ENCODE measurements at places on chromosomes 3 and 15.

- DNase-seq, result no peak
Measured at GRCh38 chr3:46717447-46718231, at the start of gene PRSS50. PRSS50 (minus strand) TSS chr3:46717869; CDS start chr3:46717824, 45 bp downstream.

- no peak for DNase-seq
Measured at GRCh38 chr15:25501828-25502446, 63.1 kb upstream of the UBE3A start.

GRCh38 chr3:107829185-107829584, 261.6 kb downstream of the CD47 start:
- no peak for DNase-seq

DNA sequence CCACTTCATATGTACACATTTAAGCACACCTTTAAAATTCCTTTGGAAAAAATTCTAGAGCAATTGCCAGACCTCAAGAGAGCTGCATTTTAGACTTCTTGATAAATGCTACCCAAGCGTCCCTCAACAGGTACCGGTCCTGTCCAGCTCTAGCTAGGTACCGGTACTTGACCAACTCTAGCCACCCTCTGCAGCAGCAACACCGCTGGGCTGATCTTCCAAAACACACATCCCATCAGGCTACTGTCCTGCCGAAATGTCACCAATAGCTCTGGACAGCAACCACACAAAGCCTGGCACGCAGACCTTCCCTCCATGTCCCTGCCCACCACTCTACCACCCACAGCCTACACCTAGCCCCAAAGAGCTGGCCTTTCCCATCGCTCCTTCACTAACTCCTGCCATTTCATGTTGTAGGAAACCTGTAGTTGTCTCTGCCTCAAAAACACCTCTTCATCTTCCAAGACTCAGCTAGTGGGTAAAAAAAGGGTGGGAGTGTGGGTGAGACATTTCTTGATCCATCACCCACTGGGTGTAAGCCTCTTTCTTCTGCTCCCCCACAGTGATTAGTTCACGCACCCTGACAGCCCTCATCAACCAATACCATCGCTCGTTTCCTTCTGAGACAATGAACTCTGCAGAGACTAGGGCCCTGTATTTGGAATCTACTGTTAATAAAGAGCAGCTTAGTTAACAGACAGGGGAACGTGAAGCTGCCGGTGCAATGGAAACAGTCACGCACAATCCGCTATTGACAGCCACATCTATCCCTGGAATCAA, 6.8 kb downstream of the CHSY1 start:
- no peak for DNase-seq

GRCh38 chr3:160870327-160870726, 114.3 kb downstream of the PPM1L start:
- DNase-seq, result no peak

GRCh38 chr15:60795889-60796288, 316.9 kb upstream of the ICE2 start:
- DNase-seq, result peak; percentile 42

DNA sequence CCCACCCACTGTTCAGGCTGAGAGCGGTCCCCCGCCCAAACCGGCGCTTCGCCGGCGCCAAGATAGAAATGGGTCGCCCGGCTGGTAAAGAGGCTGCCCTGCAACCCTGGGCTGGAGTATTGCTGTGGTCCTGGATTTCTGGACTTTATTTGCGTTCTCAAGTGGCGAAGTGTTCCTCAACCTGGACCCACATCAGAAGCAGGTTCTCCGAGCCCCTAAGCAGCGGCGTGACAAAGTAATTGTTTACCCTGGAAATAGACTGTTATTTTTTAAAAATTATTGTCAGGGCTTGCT, 481 bp upstream of the DYNC1LI1 start:
- no peak for DNase-seq

DNA sequence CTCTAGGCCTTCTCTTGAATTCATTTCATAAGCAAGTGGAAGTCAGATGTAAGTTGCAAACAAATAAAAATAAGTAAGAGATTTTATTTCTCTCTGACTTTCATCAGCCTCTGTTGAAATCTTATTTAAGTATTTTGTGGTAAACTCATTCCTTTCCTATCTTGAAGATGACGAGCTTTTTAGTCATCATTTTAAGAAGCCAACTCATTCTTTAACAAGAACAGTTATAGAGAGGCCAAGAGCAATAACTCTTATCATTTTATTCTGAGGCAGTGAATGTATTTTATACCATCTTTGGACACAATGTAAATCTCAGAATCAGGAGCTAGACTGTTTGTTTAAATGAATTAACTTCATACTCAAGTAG, 147.5 kb upstream of the MBNL1 start:
- no peak for DNase-seq

GRCh38 chr3:151426341-151426657, 34.6 kb downstream of the IGSF10 start:
- DNase-seq, result no peak

DNA sequence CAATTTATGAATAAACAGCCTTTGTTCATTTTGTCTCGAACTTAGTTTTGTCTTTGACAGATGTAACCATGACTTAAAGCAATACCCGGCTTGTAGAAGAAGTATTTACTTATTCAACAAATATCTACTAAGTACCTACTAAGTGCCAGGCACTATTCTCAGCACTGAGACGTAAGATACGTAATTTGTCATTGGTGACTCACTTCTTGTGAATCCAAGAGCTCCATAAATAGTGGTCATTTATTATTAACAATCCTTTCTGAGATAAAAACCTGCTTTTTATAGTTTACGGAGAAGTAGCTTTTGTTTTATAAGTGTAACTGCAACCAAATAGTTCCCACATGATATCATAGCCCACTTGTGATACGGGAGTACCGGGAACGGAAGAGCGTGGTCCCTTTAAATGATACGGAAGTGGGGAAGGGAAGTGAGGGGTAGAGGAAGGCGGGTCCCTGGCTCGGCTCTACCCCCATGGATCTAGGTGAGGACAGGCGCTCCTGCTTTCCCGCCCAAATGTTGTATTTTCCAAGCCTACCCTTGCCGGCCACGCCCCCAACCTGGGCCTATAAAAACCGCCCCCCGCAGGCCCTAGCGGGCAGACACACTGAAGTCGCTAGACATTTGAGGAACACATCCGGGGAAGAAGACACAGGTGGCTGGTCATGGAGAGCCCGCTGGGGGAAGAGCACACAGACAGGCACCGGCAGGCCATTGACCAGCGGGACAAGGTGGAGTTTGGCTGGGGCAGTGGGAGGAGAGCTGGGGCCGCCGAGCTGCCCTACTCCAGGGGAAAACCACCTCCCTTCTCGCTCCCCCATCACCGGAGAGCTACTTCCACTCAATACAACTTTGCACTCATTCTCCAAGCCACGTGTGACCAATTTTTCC, at the start of gene SAMMSON:
SAMMSON (plus strand) TSS at position 594 of the 888 bp plus-strand sequence.
- DNase-seq, result no peak

DNA sequence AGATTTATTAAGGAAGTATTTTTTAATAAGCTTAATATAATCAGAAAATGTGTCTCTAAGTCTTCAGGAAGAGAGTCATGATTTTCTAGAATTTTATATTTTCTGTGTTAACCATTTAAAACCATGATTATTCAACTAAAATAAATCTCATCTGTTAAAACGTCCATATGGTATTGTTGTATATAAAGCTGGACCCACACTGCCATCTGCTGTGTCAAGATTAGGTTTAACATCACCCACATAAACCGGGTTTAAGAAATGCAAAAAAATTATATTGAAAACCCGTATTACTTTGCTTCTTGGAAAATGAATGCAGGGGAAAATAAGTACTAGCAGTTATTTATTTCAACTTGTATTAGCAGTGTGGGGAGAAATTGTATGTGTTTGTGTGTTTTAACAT, 9.5 kb upstream of the CCDC66 start:
- DNase-seq, result no peak

DNA sequence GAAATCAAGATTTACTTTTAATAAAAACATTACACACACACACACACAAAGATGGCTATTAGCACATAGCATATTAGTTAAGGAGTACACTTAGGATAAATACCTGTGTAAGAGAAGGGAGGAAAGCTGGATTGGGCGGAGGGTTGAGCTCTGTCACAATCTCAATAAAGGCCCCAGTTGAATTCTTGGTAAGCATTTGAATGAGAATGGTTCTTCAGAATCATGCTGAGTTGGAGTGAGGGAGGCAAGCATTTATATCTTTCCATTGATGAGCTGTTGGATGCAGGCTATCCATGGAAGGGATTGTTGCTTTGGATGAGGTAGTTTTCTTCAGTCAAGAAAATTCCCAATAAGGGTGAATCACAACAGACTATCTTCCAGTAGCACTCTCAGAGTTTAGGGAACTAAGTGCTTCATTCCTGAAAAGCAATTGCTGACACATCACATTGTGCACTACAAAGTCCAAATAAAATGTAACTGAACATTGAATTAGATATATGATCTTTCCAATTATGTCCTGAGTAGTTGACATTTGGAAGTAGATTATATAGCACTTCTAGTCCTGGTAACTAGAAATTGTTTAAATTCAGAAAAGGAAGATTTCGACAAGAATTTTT, 95.7 kb downstream of the SUCNR1 start:
- DNase-seq, result no peak

DNA sequence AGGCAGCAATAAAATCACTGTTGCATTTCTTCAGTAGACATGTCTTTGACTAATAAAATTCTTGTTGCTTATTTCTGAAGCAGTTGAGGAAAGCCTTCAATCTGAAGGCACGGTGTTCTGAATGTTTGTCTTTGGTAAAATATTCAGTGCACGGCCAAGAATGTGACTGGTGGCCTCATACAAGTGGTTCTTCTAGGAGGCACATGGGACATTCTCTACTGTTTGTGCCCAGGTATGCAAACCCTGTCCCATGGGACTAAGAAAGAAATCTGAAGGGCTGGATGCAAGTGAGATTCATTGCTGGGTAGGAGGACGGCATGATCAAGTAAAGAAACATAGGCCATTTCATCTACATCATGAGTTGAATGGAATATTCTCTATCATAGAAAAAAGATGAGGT, 250.6 kb upstream of the NR2F2 start:
- DNase-seq, result no peak

GRCh38 chr15:95760508-95760907, 570.0 kb upstream of the NR2F2 start:
- DNase-seq, result no peak

DNA sequence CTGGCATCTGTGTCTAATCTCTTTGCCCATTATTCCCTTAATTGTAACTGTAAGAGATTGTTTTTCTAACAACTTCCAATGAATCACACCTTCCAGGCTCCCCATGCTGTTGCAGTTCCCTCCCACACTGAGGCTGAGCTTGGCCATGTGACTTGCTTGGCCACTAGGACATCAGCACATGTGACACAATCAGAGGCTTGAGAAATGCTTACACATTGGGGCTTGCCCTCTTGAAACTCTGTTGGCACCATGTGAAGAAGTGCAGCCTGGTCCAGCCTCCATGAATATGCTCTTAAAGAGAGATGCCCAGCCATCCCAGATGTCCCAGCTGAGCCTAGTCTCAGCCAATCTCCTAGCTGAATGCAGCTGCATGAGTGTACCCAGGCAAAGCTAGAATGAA, 326.8 kb upstream of the SOX2 start:
- no peak for DNase-seq

- DNase-seq, result no peak
Measured at GRCh38 chr3:13050446-13050845, 22.8 kb downstream of the IQSEC1 start.

DNA sequence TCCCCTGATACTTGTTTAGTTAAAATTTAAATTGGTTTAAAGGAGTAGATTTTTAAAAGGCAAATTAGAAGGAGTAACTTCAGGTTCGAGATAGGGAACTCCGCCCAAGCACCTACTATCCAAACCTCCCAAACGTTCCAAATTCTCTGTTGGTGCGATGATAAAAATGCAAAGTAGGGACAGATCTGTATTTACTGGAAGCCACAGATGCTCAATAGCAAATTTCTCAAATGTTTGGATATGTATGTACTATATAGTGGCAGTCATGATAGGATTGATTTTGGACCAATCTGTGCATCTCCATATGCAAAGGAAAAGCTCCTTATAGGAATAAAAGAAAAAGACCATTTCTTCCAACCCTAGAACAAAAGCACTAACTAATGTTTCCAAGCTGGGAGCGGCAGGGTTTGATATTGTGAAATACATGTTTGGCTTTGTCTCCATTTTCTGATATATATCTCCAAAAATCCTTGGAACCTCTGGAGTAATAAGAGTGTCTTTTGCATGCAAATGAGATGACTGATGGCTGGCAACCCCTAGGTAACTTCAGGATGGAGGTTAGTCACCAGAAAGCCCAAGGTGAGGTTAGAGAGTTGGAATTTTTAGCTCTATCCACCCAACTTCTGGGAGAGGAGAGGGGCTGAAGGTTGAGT, 15.6 kb downstream of the RTP2 start:
- no peak for DNase-seq

DNA sequence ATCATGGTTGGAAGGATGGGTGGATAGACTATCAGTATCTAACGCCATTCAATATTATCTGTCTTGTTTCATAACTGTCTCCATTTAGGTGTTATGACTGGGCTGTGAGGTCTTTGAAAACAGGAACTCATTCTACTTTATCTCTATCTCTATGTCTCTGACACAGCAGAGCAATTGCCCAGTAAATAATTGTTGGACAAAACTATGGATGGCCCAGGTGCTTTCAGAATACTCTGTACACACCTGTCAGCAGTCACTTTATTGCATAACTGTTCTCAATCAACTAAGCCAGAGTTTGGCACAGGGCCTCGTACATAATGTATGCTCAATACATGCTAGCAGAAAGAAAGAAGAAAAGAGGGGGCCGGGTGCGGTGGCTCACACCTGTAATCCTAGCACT, 210.3 kb downstream of the OPA1 start:
- no peak for DNase-seq

- DNase-seq, result no peak
Measured at GRCh38 chr3:36367912-36368573, 12.3 kb upstream of the STAC start.

DNA sequence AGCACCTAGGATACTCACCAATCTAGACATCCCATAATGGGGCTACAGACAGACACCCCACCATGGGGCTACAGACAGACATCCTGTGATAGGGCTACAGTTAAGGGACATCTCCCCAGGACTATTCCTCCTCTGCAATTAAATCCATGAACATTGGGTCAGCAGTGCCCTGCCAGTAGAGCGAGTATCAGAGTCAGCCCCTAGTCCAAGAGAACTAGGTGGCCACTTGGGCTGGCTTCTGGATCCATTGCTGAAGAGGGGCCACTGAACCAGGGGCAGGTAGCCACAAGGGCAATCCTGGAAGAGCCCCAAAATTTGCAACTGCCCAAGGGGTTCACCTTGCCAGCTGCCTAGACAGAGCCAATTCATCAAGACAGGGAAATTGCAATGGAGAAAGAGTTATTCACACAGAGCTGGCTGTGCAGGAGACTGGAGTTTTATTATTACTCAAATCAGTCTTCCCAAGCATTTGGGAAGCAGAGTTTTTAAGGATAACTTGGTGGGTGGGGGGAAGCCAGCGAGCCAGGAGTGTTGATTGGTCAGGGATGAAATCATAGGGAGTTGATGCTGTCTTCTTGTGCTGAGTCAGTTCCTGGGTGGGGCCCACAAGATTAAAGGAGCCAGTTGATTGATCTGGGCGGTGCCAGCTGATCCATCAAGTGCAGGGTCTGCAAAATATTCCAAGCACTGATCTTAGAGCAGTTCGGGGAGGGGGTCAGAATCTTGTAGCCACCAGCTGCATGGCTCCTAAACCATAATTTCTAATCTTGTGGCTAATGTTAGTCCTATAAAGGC, 170.2 kb upstream of the SMAD3 start:
- peak; percentile 58 for DNase-seq

GRCh38 chr15:34470091-34470490, 32.5 kb upstream of the GOLGA8A start:
- no peak for DNase-seq

- DNase-seq, result no peak
Measured at GRCh38 chr3:120568598-120568997, 27.5 kb upstream of the NDUFB4 start.
